Subcutaneous preadipocyte (primary cell): ENCODE measurements at places on chromosomes 2 and 18. TPM values are rescaled to one million over a fixed set of nuclear protein-coding genes. Genes with fewer than 3 reads are reported as not detected.

Gene ATF2
- total RNA-seq, result 42.6 and 47.5 TPM in 2 replicates

Gene NGEF
- total RNA-seq, result 5.9 and 6.2 TPM in 2 replicates

Gene LIPG
- total RNA-seq, result 1.5 and 4.5 TPM in 2 replicates

Gene MRPS5
- 36.4 and 40.1 TPM in 2 replicates for total RNA-seq

Gene MAP2
- total RNA-seq, result 0.37 and 0.78 TPM in 2 replicates

Gene SCG2
- total RNA-seq, result 0.39 and 1.1 TPM in 2 replicates

Gene DES
- 0.39 and 0.73 TPM in 2 replicates for total RNA-seq
